Fibroblast of lung (primary cell): ENCODE measurements at places on chromosomes 11 and 22.

- peak; percentile 59 for DNase-seq
Measured at GRCh38 chr11:33668468-33668825, 32.2 kb downstream of the C11orf91 start.

- peak; percentile 93 for DNase-seq
Measured at GRCh38 chr22:26550498-26551033, 38.3 kb upstream of the TFIP11 start.

- DNase-seq = no peak
Measured at GRCh38 chr11:126636911-126637794, 281.7 kb downstream of the ST3GAL4 start.

- DNase-seq = no peak
Measured at GRCh38 chr22:37516456-37516855, 2.8 kb downstream of the CARD10 start.

- DNase-seq = peak; percentile 82
Measured at GRCh38 chr11:90468923-90469322, 246.1 kb upstream of the CHORDC1 start.

DNA sequence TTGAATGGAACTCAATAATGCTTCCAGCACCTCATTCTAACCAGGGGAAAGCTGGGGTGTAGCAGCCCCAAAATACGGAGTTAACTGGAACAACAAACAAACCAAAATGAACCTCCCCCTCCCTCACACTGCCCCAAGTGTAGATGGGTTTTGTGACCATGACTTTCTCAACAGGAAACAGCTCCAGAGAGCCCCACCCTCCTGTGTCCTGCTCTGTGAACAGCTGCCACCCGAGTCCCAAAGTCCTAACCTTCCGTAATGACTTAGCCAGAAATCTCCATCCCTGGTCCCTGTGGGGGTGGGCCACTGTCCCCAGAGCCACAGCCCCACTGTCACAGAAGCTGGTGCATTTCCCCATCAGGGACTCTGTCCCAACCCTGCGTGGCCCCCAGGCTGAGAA, 155.4 kb downstream of the CRYBB2 start:
- no peak for DNase-seq

DNA sequence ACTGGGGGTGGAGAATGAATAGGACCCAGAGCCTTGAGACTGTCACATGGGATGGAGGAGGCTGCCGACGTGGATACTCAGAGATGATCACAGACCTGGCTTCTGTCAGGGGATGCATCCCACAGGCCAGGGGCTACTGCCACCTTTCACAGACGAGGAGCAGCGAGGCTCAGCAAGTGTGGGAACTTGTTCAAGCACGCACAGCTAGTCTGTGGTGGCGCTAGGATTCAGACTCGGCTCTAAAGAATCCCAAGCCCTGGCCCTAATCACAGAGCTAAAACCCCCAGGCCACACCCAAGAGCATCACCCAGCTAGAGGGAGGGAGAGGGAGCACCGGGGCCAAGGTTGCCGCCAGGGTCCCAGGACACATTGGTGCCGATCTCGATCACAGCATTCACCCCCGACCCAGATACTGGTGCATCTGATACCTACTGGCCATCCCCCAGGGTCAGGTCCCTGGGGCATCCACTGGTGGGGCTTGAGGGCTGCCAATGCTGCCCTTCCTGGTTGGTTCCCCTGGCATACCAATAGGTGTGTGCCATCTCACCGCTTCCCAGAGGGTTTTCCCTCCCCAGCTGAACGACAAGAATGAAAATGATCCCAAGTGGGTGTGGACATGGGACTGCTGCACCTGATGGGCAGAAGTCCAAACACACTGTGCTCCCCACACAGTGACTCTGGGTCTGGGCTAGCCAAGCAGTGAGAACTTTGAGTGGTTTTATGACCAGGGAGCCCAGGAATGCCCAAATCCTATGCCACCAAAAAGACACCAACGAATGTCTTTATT, 6.2 kb downstream of the CHST1 start:
- DNase-seq = no peak

GRCh38 chr11:27211370-27212127, 151.5 kb downstream of the CCDC34 start:
- no peak for DNase-seq

DNA sequence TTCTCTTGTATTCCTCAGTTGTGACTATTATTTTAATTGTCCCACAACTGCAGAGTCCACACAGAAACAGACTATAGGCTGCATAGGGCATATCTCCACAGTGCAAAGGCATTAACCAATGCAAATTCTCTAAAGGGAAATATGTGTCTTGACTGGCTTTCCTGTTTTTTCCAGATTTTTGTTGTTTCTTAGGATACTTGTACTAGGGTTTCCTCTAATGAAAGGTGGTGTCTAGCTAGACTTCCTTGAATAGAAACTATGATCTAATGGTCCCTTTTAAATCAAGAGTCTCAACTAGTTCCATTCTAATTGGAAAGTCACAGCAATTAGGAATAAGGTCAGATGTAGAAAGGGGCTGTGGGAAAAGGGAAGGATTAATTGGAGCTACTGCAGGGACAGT, 37.6 kb downstream of the SLC36A4 start:
- DNase-seq = no peak

DNA sequence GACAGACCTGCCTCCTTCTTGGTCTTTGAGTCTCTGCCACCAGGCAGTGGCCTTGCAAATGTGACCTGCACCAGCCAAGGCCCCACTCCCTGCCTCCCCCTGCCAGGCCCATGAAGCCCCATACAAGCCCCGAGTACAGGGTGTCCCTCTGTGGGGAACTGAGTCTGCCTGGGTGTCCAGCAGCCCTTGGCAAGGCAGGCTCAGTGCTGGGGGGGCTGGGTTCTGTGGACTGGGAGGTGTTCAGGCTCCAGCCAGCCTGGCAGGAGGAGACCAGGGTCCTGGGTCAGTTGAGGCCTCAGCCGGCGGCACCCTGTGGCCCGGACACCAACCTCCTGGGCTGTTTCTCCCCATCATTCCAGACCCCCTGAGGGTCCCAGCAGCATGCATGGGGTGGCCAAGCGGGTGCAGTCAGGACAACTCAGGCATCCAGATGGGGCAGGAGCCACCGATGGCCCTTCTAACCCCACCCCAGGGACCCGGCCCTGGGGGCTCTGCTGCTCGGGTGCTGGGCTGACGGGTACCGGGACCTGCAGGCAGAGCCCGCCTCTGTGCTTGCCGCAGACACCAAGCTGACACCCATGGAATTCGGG, 5.7 kb downstream of the MUC5AC start:
- DNase-seq = no peak

GRCh38 chr22:36587289-36588154, 58.6 kb upstream of the EIF3D start:
- peak; percentile 47 for DNase-seq

GRCh38 chr22:26553056-26553752, 36.7 kb downstream of the TPST2 start:
- peak; percentile 80 for DNase-seq

DNA sequence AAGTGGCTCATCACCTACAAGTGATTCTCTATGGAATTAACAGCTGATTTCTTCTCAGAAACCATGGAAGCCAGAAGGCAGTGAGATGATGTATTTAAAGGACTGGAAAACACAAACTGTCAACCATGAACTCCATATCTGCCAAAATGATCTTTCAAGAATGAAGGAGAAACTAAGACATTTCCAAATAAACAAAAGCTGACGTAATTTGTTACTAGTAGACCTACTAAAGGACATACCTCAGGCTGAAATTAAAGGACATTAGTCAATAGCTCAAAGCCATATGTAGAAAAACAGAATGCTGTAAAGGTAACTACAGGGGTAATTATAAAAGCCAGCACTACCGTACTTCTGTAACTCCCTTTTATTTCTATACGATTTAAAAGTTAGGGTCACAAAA, 129.4 kb upstream of the TMEM45B start:
- no peak for DNase-seq

DNA sequence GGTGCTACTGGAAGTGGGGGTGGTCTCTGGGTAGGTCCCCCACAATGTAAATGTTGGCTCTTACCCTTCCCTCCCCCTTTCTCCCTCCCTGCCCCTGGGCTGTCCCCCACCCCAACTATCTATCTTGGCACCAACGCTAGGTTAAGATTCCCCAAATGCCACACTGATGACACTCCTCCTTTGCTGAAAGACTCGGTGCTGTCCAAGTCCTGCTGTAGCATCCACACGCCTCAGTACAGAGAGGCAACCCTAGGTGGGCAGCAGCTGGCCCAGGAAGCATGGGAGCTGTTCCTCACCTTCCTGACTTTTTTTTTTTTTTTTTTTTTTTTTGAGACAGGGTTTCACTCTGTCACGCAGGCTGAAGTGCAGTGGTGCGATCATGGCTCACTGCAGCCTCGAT, 3.4 kb upstream of the KCTD17 start:
- peak; percentile 17 for DNase-seq

DNA sequence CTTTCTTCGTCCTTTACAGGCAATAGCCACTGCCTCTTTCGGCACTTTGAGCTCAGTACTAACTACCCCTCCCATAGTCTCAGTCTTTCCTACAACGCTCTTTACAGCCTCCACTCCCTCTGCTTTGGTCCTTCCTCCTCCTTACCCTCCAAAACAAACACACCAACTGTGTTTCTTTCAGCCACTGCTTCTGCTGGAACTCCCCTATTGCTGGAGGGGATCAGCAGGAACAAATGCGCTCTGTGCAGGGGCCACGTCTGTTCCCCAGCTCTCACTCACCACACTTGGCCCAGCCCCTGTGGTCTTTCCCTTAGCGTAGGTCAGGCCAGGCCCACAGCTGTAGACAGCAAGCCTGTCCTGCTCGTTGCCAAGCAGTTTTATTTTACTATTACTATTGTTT, 42.3 kb downstream of the PC start:
- DNase-seq = no peak

GRCh38 chr11:62105667-62106191, 18.1 kb upstream of the INCENP start:
- peak; percentile 65 for DNase-seq

GRCh38 chr11:3156661-3157311, 8.3 kb downstream of the OSBPL5 start:
- DNase-seq = no peak

GRCh38 chr11:32090545-32091370, at the start of gene RCN1:
Gene RCN1 (plus strand): TSS chr11:32091074. CDS start chr11:32091197, 123 bp downstream.
- DNase-seq = peak; percentile 85

GRCh38 chr11:59573216-59573615, 42.4 kb downstream of the OSBP start:
- peak; percentile 94 for DNase-seq

GRCh38 chr22:45544588-45545170, 42.0 kb downstream of the FBLN1 start:
- DNase-seq = peak; percentile 61

- DNase-seq = no peak
Measured at GRCh38 chr11:113159988-113160807, 154.2 kb upstream of the TTC12 start.

DNA sequence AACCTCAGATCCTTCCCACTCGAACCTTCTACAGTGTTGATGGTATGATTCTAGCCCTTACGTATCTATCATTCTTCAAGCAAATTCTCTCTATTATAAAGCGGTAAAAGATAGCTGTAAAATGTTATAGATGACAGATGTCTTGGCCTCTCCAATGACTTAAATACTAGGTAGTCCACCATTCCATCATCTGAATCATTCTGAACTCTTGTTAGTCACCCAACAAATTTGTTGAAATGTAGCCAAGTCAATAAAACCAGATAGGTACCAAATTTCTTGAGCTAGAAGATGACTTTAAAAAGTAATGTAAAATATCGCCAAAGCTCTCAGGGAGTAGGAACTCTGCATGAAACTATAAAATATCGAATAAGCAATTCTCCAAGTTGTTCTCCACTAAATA, 32.6 kb upstream of the PICALM start:
- DNase-seq = peak; percentile 82
